ENCODE measurements at places on chromosomes 16 and 17. TPM values are rescaled to one million over a fixed set of nuclear protein-coding genes. Genes with fewer than 3 reads are reported as not detected.

Gene GPR139
- total RNA-seq: not detected

Gene PRSS33
- total RNA-seq: not detected

Gene MSLN
- 2.1 TPM for total RNA-seq

Gene STX1B
- total RNA-seq: 2.6 TPM

Gene CDYL2
- total RNA-seq: 39.7 TPM

Gene PIPOX
- total RNA-seq: not detected

Gene ACAP1
- total RNA-seq: not detected

Gene NCBP3
- total RNA-seq: 23.2 TPM

Gene ZNF830
- 10.2 TPM for total RNA-seq

Gene TNK1
- 0.23 TPM for total RNA-seq

Gene CNTROB
- 16.7 TPM for total RNA-seq

Gene IL21R
- 0.47 TPM for total RNA-seq

Gene ADORA2B
- 17.0 TPM for total RNA-seq

Gene METRNL
- 54.4 TPM for total RNA-seq

Gene ADCY9
- 13.6 TPM for total RNA-seq

Gene VAT1L
- 6.4 TPM for total RNA-seq

Gene SDK2
- 1.4 TPM for total RNA-seq

Gene CDRT15
- not detected for total RNA-seq

Gene THRA
- total RNA-seq: 17.5 TPM

Data from glomerular endothelial cell (primary cell).